ENCODE measurements at places on chromosomes 11 and 22.

GRCh38 chr11:35141571-35141971 is 2.6 kb downstream of the CD44 start:
- DNase-seq, result peak; percentile 81

DNA sequence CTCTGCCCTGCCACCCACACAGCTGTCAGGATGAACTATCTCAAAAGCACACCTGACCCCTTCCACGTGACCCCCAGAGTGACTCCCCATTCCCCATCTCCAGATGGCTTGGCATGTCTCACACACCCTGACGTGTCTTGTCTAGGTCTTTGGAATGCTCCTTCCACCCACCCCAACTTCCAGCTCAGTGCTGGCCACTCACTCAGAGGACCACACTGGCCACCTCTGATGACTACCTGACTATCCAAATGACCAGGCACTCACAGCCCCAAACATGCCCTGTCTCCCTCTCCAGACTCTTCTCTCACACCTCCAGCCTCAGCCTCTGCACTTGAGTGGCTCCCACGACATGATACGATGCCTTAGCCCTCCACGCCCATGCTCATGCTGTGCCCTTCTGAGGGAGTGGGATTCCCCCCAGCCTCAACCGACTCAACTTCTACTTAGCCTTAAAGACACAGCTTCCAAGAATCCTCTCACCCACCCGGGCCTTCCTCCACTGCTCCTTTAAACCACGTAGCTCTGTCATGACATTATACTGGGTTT is 259.4 kb downstream of the BUD13 start:
- no peak for DNase-seq

GRCh38 chr22:36144886-36145541 is 15.5 kb downstream of the APOL3 start:
- DNase-seq, result peak; percentile 78

GRCh38 chr11:93908689-93909088 is 58.3 kb upstream of the VSTM5 start:
- DNase-seq, result no peak

GRCh38 chr11:131898949-131899348 is 528.5 kb downstream of the NTM start:
- DNase-seq, result no peak

DNA sequence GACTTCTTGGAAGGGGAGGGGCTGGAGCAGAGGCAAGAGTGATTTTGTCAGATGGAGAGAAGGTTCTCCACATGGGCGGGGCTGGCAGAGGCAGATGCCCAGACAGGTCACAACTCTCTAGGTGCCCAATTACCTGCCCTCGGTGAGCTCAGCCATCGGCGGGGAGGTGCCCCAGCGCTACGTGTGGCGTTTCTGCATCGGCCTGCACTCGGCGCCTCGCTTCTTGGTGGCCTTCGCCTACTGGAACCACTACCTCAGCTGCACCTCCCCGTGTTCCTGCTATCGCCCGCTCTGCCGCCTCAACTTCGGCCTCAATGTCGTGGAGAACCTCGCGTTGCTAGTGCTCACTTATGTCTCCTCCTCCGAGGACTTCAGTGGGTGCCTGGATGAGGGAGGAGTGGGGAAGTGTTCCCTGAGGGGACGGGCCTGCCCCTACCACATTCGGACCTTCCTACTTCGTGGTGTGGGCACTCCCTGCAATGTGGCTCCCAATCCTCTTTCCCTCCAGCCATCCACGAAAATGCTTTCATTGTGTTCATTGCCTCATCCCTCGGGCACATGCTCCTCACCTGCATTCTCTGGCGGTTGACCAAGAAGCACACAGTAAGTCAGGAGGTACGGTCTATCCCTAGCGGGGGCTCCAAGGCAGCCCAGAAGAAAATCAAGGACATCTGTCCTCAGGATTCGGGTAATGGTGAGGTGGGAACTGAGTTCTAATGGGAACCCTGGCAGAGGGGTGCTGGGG is 15.6 kb downstream of the PGAP2 start:
- no peak for DNase-seq

- DNase-seq, result peak; percentile 75
Measured at GRCh38 chr11:25566298-25567200, 765.4 kb upstream of the ANO3 start.

- no peak for DNase-seq
Measured at GRCh38 chr11:105821372-105821771, 200.7 kb downstream of the MSANTD4 start.

- no peak for DNase-seq
Measured at GRCh38 chr11:128897826-128898225, 6.7 kb downstream of the KCNJ5 start.

DNA sequence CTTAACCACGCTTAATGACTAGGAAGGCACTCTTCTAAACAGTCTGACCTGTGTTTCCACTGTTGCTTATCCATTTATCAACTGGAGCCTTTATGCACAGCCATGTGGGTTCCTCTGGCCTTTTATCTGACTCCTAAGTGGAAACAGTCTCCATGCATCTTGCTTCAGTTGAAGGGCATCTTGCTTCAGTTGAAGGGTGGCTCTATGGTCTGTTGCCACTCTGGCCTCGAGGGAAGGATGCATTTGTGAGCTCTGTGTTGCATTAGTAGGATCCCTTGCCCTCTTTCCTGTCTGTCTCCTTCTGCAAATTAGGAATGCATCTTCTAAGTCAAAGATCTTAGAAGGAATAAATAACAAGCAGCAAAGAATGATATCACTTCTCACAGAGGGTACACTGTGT is 25.8 kb upstream of the C11orf96 start:
- no peak for DNase-seq

DNA sequence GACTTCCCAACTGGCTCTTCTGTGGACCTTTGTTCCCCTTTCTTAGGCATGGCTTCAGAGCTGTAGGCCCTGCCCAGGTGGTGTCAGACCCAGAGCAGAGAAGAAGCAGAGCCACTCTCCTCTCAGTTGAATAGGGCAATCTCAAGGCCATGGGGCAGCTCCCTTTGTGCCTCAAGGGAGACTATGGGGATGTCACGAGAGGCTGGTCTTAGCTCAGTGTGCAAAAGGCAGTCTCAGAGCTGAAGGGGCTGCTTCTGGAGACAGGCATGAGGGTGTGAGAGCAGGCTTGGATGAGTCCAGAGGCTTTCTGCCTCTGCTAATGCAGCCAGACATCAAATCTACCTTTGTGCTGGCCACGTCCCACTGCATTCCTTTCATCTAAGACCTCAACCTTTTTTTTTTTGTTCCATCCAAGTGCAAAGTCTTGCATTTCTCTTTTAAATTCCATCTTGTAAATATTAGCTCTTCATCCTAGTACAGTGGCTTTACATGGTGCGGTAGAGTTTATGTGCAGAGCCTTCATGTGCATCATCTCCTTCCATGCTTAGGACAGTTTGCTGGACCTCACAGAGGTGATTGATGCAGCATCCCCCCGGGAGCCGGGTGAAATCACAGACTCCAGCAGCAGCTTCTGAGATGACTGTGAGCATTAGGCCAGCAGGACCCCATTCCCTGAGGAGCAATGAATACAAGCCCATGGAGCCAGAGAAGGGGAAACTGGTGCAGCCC is 34.2 kb upstream of the FCHSD2 start:
- no peak for DNase-seq

DNA sequence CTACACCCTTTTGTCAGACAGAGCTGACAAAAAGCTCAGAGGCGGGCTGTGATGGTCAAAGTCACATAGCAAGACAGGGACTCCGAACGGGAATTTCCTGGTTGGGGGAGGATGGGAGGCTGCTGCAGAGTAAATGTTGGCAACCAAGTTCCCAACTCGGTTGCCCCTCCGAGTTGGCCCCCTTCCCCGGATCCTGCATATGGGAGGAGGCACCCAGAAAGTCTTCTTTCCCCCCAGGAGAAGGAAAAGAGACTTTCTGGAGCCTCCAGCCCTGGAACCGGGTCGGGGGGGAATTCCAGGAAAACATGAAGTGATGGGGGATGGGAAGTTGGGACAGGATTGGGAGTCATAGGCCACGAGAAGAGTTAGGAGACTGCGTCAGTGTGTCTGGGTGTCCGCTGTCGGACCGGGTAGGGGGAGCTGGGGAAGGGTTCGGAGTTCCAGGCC is 614 bp downstream of the SELENOM start:
- no peak for DNase-seq

DNA sequence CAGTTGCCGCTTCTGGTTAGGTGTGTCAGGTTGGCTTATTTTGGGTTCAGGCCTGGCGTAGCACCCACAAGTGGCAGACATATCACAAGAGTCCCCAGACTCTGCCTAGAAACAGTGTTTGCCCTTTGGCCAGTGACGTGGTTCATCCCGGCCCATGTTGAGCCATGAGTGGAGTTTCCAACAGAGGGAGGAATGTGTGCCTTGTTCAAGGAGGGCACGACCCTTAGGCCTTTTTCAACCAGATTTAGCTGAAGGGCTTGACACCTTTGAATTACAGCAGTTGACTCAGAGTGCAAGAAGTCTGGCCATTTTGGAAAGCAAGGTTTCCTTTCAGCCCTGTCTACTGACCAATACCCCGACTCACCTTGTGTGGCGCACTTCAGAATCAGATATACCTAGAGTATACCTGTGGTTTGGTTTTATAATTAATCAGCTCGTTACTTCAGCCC is 15.1 kb upstream of the AIFM3 start:
- no peak for DNase-seq

GRCh38 chr11:26860091-26860780 is 133.7 kb upstream of the FIBIN start:
- DNase-seq, result no peak

GRCh38 chr11:66243782-66244535 is 24.5 kb upstream of the RAB1B start:
- no peak for DNase-seq

DNA sequence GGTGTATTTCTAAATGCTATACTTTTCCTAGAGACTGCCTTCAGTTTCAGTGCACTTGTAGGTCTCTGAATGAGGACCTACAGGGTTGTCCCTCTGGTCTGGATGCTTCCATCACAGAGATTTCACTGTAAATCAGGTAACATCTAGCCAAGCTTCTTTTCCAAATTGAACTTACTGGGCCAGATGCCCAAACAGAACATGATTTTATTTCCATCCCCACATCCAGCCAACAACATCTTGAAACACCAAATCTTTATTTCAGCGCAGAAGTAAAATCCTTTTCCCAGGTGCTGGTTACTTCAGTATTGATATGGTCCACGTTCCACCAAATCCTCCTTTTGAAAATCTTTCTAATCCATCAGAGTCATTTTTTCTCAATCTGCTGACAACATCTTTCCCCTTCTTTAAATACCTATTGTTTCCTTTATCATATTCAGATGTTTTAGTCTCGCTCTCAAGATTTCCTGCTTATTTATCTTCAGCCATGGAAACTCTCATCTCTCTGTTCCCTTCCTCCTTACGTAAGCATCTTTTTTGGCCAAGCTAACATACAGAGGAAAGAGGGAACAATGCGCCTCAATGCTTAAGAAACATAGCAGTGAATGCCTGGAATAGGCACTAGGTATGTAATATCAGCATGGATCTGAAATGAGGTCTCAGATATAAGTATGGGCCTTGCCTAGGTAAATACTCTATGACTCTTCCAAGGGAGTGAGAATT is 201.2 kb upstream of the MTNR1B start:
- DNase-seq, result no peak

DNA sequence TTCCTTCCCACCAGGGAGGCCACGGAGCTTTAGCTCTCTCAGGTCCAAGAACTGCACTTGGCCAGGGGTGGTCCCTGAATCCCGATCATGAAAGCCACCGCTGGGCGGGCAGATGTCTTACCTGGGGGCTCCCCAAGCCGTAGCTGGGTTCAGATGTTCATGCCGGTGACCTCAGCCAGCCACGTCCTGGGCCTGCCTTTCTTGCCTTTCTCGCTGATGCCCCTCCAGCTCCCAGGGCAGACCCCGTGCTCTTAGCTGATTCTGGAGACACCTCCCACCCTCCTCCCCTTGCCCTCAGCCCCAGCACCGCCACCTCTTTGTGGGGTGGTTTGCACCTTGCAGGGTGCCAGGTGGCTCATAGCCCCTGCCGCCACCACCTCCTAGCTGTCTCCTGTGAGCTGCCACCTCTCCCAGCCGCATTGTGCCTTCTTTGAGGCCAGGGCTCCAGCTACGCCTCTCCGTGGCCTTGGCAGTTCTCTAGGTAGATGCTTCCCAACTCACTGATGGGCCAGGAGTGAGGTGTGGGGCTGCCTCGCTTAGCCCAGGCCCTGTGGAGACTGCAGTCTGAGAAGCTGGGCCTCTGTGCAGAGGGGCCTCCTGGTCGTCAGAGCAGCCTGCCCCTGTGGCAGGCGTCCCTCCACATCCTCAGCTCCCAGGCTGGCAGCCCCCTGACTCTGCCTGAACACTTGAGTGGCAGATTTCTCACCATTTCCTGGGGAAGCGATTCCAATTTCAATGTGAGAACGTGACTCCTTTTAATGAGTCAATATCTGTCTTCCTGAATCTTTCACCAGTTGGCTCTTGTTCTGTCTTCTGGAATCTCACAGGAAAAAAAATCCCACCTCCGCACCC is 97.6 kb upstream of the B3GAT1 start:
- DNase-seq, result peak; percentile 52

- DNase-seq, result no peak
Measured at GRCh38 chr11:43943372-43943930, 1.0 kb downstream of the C11orf96 start.

- DNase-seq, result no peak
Measured at GRCh38 chr11:17416492-17416891, 28.0 kb upstream of the KCNJ11 start.

- DNase-seq, result no peak
Measured at GRCh38 chr11:6608726-6609501, 3.1 kb downstream of the TAF10 start.

- no peak for DNase-seq
Measured at GRCh38 chr11:28472904-28473303, 364.7 kb downstream of the METTL15 start.

DNA sequence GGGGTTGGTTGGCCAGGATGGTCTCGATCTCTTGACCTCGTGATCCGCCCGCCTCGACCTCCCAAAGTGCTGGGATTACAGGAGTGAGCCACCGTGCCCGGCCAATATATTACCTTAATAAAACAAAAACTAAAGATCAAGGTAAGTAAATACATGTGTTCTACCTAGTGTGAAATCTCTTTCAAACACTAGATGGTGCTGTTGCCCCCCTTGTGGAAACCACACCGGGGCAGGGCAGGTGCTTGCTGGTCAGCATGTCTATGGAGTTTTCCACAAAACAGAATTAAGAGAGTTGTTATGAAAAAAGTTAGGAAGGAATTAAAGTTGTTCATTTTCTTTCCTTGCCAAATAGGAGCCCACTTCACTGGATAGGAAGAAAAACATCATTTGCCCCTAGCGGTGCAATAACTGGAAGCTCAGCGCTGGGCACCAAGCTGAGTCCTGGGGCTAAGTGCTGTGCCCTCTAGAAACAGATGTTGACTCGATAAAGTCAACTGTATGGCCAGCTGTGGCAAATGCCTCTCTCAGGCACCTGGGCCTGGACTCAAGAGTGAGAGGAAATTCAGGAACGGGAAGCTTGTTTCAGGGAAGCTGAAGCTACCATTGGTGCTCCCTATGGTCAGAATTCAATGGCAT is 6.3 kb upstream of the KCNJ5 start:
- no peak for DNase-seq

DNA sequence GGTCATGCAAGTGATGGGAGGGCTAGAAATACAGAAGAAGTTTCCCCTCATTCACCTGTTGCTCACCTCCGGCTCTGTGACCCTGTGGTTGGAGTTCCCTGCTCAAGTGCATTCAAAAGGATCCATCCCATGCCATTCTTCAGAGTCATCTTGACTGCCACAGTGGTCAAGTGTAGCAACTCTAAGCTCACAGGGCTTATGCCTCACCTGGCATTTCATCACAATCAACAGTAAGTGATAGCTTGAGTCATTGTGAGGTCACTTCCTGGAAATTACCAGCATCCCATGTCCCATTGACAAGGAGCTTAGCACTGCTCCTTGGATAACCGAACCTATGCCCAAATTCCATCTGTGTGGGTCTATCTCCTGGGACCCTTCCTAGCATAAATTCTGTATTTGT is 55.6 kb downstream of the OR4C45 start:
- no peak for DNase-seq

- no peak for DNase-seq
Measured at GRCh38 chr22:48927591-48927990, 900.1 kb downstream of the BRD1 start.
